ENCODE measurements at places on chromosomes 5 and 9.
A peak's percentile ranks its signal among the peaks of the same experiment; 100 is the strongest.

DNA sequence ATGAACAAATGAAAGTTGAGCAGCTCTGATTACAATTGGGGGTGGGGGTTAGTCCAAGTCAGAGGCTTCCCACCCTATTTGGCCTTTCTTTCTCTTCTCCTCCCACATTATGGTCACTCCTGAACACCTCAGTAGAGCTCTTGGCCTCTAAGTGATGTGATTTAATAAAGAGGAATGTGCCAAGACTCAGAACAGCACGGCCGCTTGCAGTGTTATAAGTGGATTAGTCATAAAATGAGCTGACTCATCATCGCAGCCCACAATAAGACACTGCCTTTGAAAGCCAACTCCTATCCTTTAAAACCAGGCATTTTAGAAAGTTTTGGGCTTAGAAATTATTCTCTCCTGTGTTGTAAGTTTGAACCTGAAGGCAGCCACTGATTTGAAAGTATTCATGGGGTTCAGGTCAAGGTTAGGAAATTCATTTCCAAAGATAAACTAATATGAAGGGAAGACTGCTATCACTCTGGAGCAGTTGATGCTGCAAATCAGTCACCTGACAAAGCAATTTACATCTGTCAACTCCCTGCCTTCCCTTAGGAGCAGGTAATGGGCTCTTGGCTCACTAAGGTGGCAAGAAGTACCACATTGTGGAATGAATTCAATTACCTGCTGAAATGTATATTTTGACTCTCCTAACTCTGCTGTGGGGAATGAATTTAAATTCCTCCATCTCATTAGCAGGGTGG is 283.6 kb upstream of the NMUR2 start:
- DNase-seq, result no peak

DNA sequence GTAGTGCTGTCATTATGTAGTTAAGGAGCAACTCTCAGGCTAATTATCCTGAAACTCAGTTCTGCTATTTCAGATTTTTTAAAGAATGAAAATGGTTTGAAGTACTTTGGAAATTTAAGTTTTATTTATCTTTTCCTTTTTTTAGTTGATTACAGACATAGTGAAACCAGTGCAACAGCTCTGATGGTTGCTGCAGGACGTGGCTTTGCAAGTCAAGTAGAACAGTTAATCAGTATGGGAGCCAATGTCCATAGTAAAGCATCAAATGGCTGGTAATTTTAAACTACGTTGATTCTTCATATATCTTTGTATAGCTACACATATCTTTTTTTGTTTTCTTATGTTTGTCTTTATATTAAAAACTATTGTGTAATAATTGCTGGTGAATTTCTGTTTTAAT is 34.9 kb downstream of the YTHDC2 start:
- DNase-seq, result no peak

DNA sequence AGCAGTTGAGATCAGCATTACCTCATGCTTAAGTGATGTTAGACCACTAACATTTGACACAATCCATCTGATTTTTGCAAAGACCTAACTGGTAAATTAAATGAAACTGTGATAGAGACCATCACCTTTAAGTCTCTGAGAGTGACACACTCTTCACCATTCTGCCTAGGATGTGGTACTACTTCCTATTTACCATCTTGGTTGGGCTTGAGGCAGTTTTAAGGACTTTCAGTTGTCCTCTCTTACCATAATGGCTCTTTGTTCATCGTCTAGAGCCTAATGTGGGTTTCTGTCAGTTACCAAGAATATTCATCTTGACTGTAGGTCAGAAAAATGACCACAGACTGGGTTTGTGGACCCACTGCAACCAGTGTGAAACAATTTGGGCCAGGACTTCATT is 158.1 kb downstream of the CETN3 start:
- DNase-seq, result no peak

GRCh38 chr5:39501397-39501796 is 76.6 kb upstream of the DAB2 start:
- no peak for DNase-seq

- DNase-seq, result no peak
Observed at GRCh38 chr5:110510146-110510545, 216.3 kb downstream of the TMEM232 start.

DNA sequence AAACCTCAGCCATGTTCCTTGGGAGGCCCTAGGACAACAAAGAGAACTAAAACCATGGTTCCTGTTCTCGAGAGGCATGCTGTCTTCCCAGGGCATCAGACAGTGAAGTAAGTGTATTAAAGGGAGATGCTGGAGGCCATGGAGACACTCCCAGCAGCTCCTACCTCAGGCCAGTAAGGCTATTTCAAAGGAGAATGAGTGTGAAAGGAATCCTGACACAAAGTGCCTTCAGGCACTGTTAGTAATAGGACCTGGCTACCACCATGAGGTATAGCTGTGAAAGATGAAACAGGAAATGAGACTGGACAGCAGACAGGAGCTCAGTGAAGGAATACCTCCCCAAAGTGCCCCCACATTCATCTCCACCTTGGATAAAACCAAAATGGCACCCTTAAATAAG is 71.0 kb downstream of the FANCC start:
- DNase-seq, result no peak

DNA sequence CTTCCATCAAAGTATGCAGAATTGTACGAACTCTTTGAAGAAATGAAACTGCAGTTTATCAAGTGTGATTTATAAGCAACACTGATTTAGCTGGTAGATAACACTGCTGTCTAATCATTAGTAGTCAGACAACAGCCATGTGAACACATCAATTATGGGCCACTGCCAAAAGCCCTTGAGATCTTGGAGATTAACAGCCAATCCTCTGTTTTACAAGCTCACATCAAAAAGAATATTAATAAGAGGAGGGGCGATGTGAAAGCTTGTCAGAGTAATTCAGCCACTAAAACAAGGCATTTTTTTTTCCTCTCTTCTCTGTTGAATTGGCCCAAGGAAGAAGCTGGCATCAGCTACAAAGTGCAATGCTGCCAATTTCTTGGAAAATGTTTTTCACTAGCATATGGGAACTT is 28.1 kb downstream of the ZNF608 start:
- no peak for DNase-seq

DNA sequence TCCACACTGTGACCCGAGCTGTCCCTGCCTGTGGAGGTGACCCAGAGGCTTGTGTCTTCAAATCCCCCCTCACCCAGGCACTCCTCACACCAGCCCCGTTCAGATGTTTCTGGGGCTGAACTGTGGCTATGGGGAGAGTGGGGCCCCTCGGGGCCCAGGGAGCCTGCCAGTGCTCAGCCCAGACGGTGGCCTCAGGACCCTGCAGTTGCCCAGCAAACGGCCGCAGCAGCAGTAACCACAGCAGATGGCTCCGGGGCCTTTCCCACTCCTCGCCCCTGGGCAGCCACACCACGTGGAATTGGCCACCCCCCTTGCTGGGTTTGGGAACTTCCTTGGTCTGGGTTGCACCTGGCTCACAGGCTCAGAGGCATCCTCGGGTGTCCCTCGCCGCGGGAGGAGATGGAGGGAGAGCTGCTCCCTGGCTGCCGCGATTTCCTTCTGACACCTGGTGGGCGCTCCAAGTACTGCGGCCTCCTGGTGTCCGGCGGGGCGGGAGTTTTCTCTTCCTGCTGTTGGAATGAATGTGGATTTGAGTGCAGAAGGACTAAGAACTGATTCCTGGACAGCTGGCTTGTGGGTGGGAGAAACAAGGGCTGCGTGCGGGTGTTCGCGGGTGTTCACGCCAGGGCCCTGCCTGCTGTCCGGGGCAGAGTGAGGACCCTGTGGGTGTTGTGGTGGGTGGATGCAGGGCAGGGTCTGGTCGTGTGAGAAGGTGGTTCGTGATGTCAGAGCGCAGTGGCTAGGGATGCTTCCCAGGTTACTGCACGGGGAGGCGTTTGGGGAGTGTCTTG is 97.5 kb downstream of the COL5A1 start:
- peak; percentile 33 for DNase-seq

DNA sequence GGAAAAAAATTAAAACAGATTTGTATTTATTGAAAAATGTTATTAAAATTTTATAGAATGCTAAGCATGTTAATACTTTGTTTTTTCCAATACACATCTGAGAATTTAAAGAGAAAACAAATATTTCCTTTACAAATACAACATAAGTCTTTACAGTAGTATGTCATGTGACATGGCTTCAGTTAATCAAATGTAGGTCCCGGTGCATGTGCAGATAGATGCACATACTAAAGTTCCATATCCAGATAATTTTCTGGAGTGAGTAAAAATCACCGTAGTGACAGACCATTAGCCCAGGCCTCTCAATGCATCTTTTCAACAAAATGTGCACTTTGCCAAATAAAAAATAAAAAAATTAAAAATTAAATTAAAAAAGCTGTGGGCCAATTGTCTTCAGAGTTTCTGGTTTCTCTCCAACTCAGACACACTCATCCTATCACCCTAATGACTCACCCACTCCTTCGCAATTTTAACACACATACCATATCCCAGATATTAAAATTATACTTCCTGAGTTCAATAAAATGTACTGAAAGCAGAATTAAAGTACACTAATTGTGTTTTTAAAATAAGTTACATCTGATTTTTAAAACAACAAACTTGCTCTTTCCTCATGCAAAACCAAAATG is 508.1 kb downstream of the NR2F1-AS1 start:
- no peak for DNase-seq

DNA sequence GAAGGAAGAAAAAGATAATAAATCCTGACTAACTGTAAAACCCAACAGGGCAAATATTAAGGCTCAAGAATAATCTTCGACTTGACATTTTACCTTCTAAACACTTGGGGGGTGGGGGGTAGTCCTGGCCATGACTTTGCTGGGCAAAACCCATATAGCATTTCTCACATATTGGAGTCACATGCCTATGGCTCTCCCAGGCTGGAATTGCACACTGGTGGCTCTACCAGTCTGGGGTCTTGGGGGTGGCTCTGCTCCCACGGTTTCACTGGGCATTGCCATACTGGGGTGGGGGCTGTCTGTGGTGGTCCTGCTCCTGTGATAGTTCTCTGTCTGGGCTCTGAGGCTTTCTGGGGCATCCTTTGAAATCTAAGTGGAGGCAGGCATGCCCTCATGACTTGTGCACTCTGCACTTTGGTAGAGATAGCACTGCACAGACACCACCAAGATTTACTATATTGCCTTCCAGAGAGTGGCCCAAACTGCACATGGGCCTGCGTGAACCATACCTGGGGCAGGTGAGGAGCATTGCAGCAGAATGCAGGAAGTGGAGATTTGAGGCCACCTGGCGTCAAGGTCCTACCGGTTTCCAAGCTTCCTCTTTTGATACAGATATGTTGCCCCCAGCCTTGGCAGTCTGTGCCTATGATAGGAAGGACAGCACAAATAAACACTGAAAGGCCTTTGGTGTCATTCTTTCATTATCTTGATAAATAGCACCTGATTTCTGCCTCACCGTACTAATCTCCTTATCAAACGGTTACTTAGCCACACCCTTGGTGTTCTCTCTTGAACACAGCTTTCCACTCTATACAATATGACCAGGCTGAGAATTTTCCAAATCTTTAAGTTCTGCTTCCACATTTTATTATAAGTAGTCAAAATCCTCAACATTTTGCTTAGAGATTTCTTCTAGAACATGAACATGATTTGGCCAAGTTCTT is 29.8 kb downstream of the BAAT start:
- no peak for DNase-seq

DNA sequence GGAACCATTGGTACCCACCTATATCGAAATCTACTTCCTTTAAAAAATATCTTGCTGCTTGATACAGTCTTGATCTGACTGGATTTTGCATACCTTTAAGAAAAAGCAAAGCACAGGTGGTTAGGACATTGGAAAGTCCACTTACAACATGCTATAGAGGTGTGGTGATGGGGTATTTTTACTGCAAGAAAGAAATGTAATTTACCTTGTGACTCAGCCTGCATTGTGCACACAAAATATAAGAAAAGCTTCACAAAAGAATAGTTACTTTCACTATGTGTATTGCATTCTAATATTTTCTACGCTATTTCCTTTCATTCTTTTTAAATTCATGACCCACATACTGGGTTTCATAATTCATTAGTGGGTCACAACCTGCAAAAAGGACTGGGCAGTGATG is 236.2 kb upstream of the RASEF start:
- DNase-seq, result no peak

- no peak for DNase-seq
Observed at GRCh38 chr9:83007521-83008300, 55.2 kb downstream of the RASEF start.

Measured in CD4-positive, alpha-beta T cell treated with Interferon alpha-2 for 1 hour (primary cell).